ENCODE measurements at places on chromosomes 6 and 20.
A peak's percentile ranks its signal among the peaks of the same experiment; 100 is the strongest.

GRCh38 chr20:23436681-23437080 is 2.8 kb upstream of the CSTL1 start:
- no peak for DNase-seq

- DNase-seq: no peak
Observed at GRCh38 chr20:4415281-4415680, 306.4 kb upstream of the PRND start.

DNA sequence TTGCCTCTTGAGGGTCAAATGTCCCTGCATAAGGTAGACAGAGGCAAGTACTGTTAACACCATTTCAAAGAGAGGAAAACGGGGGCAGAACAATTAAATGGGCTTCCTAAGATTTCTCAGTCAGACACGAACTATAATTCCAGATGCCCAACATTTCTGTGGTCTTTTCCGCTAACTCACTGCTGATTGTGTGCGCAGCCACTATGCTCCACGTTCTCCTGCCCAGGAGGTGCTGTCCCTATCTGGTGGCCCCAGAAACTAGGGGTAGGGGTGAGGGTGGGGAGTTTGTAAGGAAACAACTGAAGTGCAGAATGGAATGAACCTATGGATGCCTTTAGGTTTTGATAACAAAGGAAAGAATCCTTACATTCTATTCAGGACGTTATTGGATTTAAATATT is 86.1 kb upstream of the BACH2 start:
- DNase-seq: no peak

DNA sequence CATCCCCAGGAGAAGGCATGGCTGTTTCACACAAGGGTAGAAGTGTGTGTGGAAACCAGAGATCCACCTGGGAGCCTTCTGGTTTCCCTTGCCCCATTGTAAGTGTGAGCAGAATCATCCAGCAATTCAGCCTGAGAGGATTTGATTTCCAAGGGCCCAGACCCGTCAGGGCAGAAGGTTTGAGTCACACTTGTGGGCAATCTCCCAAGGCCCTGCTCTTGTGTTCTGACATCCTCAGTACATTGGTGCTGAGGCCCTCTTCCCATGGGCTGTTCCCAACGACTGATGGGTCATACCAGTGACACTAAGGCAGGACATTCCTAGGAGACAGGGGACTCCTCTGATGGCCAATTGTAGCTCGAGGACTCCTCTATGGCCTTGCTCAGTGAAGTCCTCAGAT is 58.2 kb upstream of the POLR1H start:
- no peak for DNase-seq

DNA sequence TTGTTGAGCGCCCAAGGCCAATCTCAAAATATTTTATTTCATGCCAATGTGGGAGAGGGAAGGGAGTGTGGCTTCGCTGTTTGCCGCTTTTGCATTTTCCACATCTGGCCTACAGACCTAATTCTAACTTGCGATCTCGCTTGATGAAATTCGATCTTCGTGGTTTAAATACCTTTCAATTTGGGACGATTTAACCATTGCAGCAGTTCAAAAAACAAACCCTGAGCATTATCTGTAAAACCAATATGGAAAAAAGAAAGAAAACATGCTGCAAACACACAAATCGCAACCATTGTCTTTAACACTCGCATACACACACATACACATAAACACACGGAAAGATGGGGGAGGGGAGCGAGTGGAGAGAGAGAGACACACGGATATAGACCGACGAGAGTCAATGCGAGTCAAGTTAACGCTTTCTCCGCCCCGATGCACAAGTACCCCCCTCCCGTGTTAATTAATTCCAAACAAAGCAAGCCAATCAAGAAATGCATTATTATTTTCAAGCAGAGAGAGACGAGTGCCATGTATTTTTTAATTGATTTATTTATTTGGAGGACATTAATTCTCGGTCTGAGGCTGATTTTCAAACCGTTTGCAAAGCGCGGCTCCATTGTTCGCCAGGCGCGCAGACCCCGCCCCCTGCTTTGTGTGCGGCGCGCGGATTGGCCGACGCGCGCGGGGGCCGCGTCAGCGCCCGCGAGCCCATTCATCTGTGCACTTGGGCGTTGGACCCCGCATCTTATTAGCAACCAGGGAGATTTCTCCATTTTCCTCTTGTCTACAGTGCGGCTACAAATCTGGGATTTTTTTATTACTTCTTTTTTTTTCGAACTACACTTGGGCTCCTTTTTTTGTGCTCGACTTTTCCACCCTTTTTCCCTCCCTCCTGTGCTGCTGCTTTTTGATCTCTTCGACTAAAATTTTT is at the start of gene MARCKS:
MARCKS (plus strand) TSS at position 721 of the 931 bp plus-strand sequence. CDS start 401 bp downstream, outside the sequence.
- peak; percentile 62 for DNase-seq

DNA sequence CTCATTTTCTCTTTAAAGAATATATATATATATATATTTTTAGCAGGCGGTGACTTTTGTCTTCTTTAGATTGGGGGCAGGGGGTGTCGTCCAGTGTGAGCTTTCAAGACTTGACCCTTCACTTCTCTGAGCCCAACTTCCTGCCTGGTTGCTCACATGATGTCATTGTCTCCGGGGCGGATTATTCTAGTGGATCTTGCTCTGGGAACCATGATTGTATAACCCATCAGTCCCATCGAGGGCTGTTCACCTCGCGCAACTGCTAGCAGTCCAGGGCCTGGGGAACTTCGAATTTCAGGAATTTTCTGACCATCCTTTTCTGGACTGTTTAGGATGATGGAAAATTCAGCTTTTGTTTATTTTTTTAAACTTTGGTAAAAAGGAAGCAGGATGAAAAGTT is 1.0 kb downstream of the IGF2R start:
- DNase-seq: peak; percentile 32

GRCh38 chr20:63501818-63502670 is 3.2 kb upstream of the EEF1A2 start:
- no peak for DNase-seq

DNA sequence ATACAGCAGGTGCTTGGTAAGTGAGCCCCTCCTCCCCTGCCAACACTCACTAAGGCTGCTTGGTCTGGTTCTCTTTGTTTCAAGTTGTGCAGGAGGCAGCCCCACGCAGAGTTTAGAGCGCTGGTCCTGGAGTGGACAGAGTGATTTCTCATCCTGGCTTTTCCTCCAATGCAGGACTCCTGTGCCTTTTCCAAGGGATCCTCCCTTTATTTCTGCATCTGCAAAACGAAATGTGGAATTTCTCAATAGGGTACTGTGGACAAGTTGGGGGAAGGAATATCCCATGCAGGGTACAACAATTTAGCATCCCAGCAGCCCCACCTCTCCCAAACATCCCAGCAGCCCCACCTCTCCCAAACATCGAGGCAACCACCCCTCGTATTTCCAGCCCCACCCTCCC is 30.6 kb upstream of the CCDC167 start:
- no peak for DNase-seq

DNA sequence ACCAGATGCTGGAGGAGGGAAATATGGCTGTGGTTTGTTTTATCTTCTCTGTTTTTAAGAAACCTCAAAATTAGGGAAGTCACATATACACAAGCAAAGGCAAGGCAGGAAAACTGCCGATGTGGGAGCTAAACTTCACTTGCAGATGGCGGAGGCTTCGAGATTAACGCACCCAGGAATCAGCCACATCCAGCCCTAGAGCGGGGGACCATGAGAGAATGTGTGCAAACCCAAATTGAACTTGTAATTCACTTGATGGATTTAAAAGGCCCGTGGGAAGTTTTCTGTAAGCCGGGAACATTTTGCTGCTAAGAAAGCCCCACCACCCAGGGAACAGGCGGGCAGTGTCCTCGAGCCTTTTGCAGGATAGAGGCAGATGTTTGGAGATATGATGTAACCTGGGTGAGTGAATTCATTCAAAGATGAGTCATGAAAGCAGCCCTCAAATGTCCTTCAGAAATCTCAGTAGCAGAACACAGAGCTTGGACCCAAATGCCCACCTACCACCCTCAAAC is 39.9 kb downstream of the PREX1 start:
- DNase-seq: peak; percentile 14

DNA sequence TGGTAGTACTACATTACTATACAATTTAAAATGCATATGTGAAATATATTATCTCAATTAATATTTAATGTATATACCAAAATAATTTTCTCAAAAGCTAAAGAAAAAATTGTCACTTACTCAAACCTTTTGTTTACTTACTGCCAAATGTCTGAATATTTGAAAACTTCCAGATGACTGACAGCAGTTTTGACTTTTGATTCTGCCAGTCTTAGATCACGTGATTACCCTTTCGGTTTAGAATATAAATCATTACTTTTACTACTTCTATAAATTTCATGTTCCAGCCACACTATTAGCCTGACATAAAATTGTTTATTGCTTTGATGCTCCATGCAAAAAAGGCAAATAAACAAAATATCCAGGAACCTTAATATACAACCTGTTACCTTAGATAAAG is 680.7 kb upstream of the ID4 start:
- DNase-seq: no peak

DNA sequence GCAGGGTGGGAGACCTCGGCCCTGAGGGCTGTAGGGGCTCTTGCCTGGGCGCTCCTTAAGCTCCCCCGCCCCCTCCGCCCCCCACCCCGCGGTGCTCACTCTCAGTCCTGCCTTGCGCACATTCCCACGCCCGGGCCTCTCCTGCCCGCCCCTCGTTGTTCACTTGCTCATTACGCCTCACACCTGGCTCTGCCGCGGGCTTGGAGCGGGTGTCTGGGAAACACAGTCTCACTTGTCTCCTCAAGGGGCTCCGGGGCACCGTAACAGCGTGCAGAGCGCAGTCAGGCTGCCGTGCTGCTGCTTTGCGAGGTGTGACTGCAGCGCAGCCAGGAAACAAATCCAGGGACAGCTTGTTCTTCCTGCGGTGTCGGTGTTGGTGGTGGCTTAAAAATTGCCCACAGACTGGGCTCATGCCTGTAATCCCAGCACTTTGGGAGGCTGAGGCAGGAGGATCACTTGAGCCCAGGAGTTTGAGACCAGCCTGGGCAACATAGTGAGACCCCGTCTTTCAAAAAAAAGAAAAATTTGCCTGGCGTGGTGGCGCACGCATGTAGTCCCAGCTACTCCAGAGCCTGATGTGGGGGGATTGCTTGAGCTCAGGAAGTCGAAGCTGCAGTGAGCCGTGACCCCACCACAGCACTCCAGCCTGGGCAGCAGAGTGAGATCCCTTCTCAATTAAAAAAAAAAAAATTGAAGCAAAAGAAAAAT is 4.6 kb downstream of the NPBWR2 start:
- DNase-seq: no peak

DNA sequence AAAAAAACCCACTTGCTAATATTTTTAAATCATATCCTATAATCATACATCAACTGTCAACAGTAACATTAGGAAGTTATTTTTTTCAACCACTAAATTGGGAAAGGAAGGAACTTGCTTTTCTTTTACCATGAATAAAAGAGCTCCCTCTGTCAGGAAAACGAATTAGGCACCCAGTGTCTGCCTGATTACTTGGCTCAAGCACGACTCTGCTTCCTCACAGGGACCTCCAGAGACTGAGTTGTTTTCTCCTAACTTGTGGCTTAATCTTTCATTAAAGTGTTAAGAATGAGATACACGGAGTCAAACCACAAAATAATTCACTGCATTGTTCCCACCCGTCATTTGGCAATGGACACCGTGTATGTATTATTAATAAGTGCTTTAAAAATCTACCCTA is 1405.1 kb upstream of the EYS start:
- DNase-seq: no peak

- no peak for DNase-seq
Observed at GRCh38 chr6:170455335-170455979, 97.7 kb downstream of the PSMB1 start.

- no peak for DNase-seq
Observed at GRCh38 chr6:43491750-43492661, 14.6 kb downstream of the TJAP1 start.

GRCh38 chr6:23980965-23981364 is 145.1 kb upstream of the NRSN1 start:
- no peak for DNase-seq

- no peak for DNase-seq
Observed at GRCh38 chr6:83615025-83615999, 93.6 kb downstream of the SNAP91 start.

GRCh38 chr20:45407067-45407745 is 883 bp upstream of the DBNDD2 start:
- peak; percentile 10 for DNase-seq

GRCh38 chr20:16061351-16061750 is 511.9 kb downstream of the KIF16B start:
- no peak for DNase-seq

GRCh38 chr20:3080939-3081388 is 3.6 kb downstream of the AVP start:
- DNase-seq: no peak

- peak; percentile 28 for DNase-seq
Observed at GRCh38 chr6:35011096-35012041, 122.3 kb downstream of the ANKS1A start.

DNA sequence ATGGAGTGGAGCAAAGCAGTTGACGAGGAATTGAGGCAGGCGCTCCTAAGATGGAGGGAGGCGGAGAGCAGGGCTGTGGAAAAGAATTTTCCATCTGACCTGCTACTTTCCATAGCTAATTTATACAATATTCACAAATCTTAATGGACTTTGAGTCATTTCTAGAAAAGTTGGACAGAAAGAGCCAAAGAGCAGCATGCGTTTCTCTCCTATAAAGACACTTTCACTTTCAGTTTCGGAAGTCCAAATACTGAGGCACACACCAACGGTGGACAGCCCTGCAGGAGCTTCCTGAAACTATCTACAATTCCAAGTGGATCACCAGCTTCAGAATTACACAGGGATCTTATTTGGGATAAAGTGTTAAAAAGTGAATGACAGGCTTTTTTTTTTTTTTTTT is 43.5 kb downstream of the PANK2 start:
- DNase-seq: no peak

- no peak for DNase-seq
Observed at GRCh38 chr6:8079126-8079525, 14.9 kb upstream of the BLOC1S5 start.

DNA sequence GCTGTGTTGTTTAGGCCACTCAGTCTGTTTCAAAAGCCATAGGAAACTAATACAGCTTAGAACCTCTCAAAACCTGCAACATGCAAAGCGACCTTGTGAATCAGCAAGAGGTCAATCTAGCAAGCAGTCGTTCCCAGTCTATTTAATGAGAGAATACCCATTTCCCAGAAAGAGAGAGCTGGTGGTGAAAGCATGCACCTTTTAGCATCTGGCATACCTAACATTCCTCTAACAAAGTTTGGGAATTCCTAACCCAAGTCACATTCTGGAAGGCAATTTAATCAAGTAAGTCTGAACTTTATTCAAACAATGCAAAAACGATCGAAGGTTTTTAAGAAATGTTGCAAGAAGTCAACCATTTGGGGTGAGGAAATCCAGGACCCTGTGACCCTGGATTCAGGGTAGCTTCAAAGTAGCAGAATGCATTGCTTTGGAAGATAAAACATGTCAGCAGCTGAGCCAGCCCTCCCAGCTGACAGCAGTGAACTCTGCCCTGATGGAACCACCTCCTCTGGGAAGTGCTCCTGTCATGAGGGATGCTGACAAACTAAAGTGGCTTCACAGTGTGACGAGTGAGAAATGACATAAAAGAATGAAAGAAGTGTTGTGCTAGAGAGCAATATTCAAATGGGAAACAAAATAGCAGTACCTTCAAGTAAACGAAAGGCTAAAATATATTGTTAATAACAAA is 104.8 kb downstream of the GMDS start:
- DNase-seq: no peak

All from activated T-cell treated with anti-CD3 and anti-CD28 coated beads, Interleukin-2, amount 50 U/mL, for 72 hours (primary cell).